SK-N-SH (cell line): ENCODE measurements at places on chromosomes 16 and 17. TPM values are rescaled to one million over a fixed set of nuclear protein-coding genes. Genes with fewer than 3 reads are reported as not detected.

Gene DYNLL2
- polyA plus RNA-seq = 27.0 and 27.4 TPM in 2 replicates

- no peak overlapping the region for H3K4me3 ChIP-seq
- no peaks in the 10 kb centered on the region for H3K27me3 ChIP-seq
- H3K27ac ChIP-seq = no peak overlapping the region
- no peaks in the 10 kb centered on the region for H3K4me1 ChIP-seq
- DNase-seq = peak; percentile 75
These were observed 18.9 kb upstream of the P2RX1 start for GRCh38 chr17:3935140-3935542.

- no peaks in the 10 kb centered on the region for H3K36me3 ChIP-seq
- peak overlapping the region; percentile 97 for H3K27ac ChIP-seq
- H3K4me1 ChIP-seq = no peaks in the 10 kb centered on the region
- peak overlapping the region; percentile 81 for H3K4me3 ChIP-seq
- H3K27me3 ChIP-seq = no peaks in the 10 kb centered on the region
These were observed 311 bp upstream of the KDM8 start for GRCh38 chr16:27202923-27203506.

- H3K27me3 ChIP-seq = no peaks in the 10 kb centered on the region
- no peak overlapping the region for H3K4me3 ChIP-seq
- no peaks in the 10 kb centered on the region for H3K4me1 ChIP-seq
- H3K27ac ChIP-seq = no peak overlapping the region
These were observed 22.2 kb downstream of the USP22 start for GRCh38 chr17:21020622-21021021.

- H3K4me1 ChIP-seq = no peaks in the 10 kb centered on the region
- H3K27ac ChIP-seq = no peak overlapping the region
- H3K4me3 ChIP-seq = no peak overlapping the region
- H3K36me3 ChIP-seq = no peaks in the 10 kb centered on the region
These were observed 535.1 kb downstream of the CDH11 start for GRCh38 chr16:64586781-64587180.

DNA sequence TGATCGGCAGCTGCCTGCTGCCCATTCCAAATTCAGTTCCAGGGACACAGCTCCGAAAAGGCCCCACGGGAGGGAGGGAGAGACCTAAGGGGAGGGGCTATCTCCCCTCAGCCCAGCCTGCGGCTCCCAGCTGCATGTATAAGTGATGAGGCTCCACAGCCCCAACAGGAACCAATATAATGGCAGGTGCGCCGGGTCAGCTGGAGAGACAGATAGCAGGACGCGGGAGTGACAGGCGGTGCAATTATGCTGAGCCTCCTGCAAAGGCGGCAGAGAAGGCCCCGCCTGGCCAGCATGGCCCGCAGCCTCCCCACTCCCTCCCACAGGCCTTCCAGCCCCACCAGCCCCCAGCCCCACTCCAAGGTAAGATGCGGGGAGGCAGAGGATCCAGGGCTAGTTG, 8.1 kb upstream of the C1QL1 start:
- no peaks in the 10 kb centered on the region for H3K4me1 ChIP-seq
- H3K27me3 ChIP-seq = no peaks in the 10 kb centered on the region
- no peak overlapping the region for H3K27ac ChIP-seq
- no peak overlapping the region for H3K4me3 ChIP-seq

DNA sequence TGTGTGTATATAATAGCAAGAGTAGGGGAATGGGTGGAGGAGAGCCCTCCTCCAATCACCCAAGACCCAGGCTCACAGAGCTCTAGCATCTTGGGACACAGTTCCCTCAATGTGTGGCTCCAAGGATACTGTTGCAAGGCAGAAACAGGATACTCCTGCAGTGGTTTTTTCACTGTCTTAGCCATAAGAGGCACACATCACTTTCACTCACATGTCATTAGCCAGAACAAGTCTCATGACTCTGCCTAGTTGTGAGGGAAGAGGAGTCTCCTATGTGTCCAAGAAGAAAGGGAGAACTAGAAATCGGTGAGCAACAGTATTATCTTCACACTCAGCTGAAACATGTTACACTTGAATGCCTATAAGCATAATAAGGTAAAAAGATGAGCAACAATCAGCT, 11.1 kb upstream of the NUDT7 start:
- no peaks in the 10 kb centered on the region for H3K36me3 ChIP-seq
- no peaks in the 10 kb centered on the region for H3K4me1 ChIP-seq
- no peak overlapping the region for H3K27ac ChIP-seq
- no peak overlapping the region for H3K4me3 ChIP-seq
- DNase-seq = no peak

- no peaks in the 10 kb centered on the region for H3K4me1 ChIP-seq
- no peak overlapping the region for H3K27ac ChIP-seq
- H3K4me3 ChIP-seq = no peak overlapping the region
- H3K27me3 ChIP-seq = no peaks in the 10 kb centered on the region
These were observed 10.0 kb upstream of the SDK2 start for GRCh38 chr17:73654241-73654640.

DNA sequence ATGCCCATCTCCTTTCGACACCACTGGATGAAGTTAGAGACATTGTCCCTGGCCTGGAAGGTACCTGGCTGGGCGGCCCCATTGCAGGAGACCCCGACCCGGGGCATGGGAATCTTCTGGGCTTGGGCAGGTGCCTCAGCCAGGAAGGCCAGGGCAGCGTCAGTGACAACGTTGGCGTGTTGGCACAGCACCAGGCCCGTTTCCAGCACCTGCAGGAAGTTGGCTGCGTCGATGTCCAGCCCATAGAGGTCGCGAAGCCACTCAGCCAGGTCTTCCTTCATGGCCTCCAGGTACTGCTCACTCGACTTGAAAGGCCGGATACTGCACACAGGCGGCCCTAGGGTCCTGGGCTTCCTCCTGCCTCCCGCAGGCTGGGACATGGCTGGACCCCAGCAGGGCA, 568 bp downstream of the GAS2L2 start:
- no peak for DNase-seq
- H3K36me3 ChIP-seq = no peaks in the 10 kb centered on the region

- 0 out of 2 replicates have a peak, but pooled peaks cover 1% of the 10 kb centered on the region for H3K4me1 ChIP-seq
- no peak overlapping the region for H3K27ac ChIP-seq
- peaks cover 38% of the 10 kb centered on the region; the same call in 1 of the 2 replicates for H3K36me3 ChIP-seq
- no peaks in the 10 kb centered on the region for H3K27me3 ChIP-seq
These were observed 9.8 kb downstream of the MYO1C start for GRCh38 chr17:1482680-1483079.

DNA sequence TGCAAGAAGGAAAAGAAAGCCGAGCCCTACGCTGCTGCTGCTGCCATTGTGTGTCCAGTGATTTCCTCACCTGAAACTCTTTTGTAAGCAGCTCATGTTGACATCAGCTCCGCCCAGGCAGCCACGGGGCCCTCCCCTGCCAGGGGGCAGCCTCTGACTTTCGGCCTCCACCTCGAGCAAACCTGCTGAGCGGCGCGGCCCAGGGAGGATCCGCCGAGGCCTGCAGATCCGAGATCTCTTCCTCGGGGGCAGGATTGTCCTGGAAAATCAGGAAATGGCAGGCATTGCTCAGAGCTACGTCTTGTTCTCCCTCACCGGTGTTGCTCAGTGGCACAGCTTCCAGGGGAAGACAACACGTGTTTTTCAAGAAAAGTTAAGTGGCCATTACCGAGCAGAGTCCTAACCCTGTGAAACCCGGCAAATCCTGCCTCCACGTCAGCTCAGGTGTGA, 35.6 kb upstream of the ZNF750 start:
- no peak overlapping the region for H3K4me3 ChIP-seq
- no peak overlapping the region for H3K27ac ChIP-seq
- peaks cover 19% of the 10 kb centered on the region; the same call in 1 of the 2 replicates for H3K36me3 ChIP-seq

Gene ST6GALNAC2
- 0.57 and 0.94 TPM in 2 replicates for polyA plus RNA-seq

DNA sequence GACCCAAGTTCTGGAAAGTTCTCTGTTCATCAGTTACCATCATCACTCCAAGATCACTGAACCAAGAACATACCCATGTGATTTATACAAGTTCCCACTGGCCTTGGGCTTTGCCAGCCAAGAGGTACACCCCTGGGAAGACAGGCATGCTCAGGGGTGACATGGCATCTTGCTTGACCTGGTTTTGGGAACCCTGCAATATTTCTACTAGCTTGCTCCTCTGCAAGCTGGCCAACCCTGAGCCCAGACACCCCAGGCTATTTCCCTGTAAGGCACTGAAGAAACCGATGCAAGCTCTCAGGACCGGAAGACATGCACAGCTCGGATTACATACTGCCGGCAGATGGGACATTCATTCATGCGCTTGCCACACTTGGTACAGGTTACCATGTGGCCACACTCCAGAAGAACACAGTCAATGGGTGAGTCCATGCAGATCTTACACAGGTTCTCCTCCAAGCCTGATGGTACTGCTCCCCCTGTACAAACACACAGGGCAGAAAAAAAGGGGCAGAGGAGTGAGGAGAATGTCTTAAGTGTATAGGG, 31.4 kb downstream of the LIG3 start:
- peaks cover 47% of the 10 kb centered on the region for H3K36me3 ChIP-seq
- H3K4me3 ChIP-seq = no peak overlapping the region
- H3K27me3 ChIP-seq = no peaks in the 10 kb centered on the region

Gene NUPR1
- 0.61 and 1.1 TPM in 2 replicates for polyA plus RNA-seq
